Stimulated activated CD4-positive, alpha-beta T cell treated with anti-CD3 and anti-CD28 coated beads, Interleukin-1b, Interleukin-23, amount 100 ng/mL, for 1 hour (primary cell): ENCODE measurements at places on chromosomes 12 and 14.

DNA sequence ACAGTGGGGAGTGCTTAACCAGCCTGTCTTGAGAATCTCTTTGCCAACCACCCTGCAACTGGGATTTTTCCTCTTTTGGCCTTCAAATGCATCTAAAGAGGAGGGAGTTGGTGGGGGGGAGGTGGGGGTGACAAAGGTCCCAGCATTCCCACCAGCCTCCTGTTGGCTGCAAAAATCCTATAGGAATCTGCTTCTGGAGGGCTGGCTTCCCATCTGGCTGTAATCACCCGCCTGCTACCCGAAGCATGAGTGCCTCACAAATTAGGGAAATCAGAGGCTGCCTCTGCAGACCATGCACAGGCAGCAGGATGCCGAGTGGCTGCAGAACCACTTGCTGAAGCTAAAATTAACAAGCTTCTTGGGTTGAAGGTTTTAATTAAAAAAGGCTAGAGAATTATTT lies 73.9 kb upstream of the WSCD2 start:
- DNase-seq = no peak

GRCh38 chr14:43687921-43688320 lies 819.2 kb downstream of the FSCB start:
- no peak for DNase-seq

- DNase-seq = no peak
Observed at GRCh38 chr14:100291305-100292075, 14.8 kb downstream of the SLC25A29 start.

DNA sequence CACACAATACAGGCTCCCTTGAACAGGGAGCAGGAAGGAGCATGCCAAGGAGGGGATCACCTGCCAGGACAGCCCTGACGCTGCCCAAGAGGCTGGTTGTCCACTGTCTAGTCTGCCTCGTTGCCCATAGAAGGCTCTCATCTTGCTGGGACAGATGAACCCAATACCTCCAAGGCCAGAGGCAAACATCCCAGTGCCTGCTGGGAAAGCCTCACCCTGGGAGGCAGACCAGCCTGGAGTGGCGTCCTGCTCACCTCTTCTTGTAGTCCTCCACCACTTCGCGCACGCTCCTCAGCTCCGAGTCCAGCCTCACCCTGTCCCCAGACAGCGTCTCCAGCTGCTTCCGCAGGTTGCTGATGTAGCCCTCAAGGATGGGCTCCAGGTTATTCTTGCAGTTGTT lies 2.4 kb downstream of the KRT73 start:
- DNase-seq = no peak

DNA sequence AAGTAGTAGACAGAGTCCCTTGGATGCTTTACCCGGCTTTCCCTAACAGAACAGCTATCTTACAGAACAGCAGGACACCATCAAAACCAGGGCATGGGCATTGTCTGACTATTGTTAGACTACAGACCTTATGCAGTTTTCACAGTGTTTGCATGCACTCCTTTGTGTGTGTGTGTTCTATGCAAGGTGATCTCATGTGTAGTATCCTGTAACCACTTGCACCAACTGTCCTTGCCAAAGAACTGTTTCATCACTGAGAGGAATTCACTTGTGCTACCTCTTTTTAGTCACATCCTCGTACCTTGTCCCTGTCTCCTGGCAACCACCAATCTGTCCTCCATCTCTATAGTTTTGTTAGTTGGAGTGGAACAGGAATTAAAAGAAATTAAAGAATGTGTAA lies 183.6 kb upstream of the PZP start:
- DNase-seq = no peak

DNA sequence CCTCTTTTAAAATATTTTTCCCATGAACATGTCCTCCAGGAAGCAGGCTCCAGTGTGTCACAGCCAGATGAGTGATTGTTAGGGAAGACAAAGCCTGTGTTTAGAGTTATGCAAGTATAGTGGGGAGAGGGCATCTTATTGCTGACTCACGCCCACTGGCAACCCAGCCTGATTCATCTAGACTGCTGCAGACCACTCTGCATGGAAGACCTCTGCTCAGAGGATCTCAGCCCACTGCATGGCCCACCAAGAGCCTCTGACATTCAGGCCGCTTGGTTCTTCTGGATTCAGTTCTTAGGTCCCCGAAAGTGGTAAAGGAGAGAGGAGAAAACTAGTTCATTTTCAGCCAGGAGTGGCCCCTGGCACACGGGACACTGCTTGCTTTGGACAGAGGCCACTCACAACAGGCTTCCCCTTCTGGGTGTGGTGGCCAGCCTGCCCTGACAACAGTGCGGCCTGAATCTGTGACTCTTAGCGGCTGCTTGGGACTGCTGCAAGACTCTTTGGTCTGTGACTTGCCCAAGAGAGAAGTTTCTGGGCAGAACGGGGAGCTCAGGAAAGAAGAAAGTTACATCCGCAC lies 266.3 kb downstream of the ZFP36L1 start:
- no peak for DNase-seq

GRCh38 chr12:108175310-108175709 lies 46.2 kb downstream of the WSCD2 start:
- DNase-seq = no peak

GRCh38 chr12:51869496-51869865 lies 18.4 kb upstream of the ANKRD33 start:
- DNase-seq = no peak

GRCh38 chr14:99240627-99241324 lies 31.2 kb downstream of the BCL11B start:
- DNase-seq = no peak

- DNase-seq = no peak
Observed at GRCh38 chr12:91687052-91688017, 458.3 kb downstream of the BTG1 start.

DNA sequence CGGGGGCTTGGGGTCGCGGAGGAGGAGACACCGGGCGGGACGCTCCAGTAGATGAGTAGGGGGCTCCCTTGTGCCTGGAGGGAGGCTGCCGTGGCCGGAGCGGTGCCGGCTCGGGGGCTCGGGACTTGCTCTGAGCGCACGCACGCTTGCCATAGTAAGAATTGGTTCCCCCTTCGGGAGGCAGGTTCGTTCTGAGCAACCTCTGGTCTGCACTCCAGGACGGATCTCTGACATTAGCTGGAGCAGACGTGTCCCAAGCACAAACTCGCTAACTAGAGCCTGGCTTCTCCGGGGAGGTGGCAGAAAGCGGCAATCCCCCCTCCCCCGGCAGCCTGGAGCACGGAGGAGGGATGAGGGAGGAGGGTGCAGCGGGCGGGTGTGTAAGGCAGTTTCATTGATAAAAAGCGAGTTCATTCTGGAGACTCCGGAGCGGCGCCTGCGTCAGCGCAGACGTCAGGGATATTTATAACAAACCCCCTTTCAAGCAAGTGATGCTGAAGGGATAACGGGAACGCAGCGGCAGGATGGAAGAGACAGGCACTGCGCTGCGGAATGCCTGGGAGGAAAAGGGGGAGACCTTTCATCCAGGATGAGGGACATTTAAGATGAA lies 630 bp downstream of the FOS start:
- DNase-seq = no peak

DNA sequence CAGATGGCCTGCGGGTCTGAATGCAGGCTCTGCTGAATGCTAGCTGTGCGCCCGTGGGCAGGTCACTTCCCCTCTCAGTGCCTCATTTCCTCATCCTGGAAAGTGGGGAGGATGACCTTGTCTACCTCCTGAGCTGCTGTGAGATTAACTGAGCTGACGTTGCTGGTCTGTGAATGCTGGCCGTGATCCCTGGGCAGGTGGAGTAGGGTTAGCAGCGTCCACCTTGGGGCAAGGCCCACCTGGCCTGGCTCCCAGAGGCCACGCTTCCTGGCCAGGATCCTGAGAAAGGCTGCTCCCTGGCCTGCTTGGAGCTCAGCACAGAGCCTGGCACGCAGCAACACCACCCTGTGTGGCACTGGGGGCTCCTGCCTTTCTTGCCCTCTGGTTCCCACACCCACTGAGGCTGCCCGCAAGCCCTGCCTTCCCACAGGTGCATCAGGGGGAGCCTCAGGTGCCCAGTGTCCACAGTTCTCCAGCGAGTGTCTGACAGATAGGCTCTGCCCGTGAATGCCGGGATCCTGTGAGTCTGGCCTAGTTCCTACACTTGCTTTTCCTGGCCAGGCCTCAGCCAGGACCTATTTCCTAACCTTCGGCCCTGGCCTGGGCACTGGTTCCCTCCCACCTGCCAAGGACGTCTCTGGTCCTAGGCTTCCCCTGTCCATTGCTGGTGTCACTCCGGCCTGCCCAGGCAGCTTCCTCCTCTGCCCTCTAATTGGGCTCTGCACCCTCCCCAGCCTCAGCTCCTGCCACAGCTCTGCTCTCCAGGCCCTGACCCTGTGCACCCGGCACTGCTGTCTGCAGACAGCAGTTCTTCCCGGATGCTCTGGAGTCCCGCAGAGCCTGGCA lies 37.2 kb upstream of the TDRD9 start:
- no peak for DNase-seq

DNA sequence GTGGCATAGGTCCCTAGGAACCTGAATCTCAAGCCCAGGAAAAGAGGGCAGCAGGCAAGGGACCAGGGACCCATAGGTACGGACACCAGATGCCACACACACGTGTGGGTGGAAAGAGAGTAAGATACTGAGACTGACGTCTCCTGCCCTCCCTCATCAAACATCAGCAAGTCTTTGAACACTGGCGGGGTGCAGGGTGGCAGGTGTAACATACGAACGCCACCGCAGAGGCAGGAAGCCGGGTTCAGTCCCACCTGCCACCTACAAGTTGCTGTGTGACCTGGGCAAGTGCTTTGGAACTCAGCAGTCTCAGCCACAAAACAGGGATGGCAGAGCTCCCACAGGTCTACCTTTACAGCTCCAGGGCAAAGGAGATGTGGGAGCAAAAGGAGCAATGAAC lies 11.1 kb downstream of the ACTN1 start:
- DNase-seq = peak; percentile 9

GRCh38 chr14:44149597-44149996 lies 357.5 kb downstream of the FSCB start:
- no peak for DNase-seq

- DNase-seq = no peak
Observed at GRCh38 chr14:55245657-55246268, 25.5 kb upstream of the FBXO34 start.

GRCh38 chr14:37254411-37254947 lies 56.7 kb downstream of the MIPOL1 start:
- no peak for DNase-seq

DNA sequence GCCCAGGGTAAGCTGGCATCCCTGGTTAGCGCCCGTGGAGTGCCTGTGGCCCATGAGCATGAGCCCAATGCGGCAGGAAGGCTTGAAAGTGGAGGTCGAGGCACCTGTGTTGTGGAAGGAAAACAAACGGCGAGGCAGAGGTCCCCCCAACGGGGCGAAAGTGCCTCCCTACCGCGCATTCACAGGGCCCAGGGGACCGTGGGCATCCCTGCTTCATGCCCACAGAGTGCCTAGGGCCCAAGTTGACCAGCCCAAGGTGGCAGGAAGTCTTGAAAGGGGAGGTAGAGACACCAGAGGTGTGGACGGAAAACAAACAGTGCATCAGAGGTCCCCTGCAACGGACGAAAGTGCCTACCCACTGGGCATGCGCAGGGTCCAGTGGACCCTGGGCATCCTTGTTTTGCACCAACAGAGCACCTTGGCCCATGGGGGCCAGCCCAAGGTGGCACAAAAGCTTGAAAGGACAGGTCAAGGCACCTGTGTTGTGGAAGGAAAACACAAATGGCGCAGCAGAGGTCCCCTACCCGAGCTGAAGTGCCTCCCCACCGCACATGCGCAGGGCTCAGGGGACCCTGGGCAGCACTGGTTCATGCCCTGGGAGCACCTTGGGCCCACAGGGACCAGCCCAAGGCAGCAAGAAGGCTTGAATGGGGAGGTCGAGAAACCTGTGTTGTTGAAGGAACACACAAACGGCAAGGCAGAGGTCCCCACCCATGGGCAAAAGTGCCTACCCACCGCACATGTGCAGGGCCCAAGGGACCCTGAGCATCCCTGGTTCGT lies 377.5 kb downstream of the ALG10 start:
- DNase-seq = no peak

DNA sequence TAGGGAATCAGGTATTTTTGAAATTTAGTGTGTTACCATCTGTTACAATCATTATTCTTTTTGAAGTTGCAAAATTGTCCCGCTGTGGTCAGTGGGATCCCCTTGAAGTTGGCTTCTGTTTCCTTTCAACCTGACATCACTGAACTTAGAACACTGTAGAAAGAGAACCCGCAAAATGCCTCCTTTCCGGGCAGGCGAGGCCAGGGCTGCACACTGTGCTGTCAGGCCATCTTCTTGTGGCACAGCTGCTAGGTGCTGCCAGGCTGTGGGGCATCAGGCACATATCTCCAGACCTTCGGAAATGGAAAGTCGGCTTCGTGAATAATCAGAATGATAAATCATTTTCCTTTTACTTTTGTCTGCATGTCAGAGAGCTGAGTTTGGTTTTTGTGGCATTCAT lies 103.5 kb downstream of the GLT1D1 start:
- no peak for DNase-seq

- DNase-seq = no peak
Observed at GRCh38 chr14:20998674-20999366, at the start of gene SLC39A2. Gene SLC39A2, plus strand, starts transcription at chr14:20999293. Its CDS starts 154 bp downstream, at chr14:20999447.

- DNase-seq = no peak
Observed at GRCh38 chr14:95548328-95548929, 13.6 kb downstream of the GLRX5 start.

DNA sequence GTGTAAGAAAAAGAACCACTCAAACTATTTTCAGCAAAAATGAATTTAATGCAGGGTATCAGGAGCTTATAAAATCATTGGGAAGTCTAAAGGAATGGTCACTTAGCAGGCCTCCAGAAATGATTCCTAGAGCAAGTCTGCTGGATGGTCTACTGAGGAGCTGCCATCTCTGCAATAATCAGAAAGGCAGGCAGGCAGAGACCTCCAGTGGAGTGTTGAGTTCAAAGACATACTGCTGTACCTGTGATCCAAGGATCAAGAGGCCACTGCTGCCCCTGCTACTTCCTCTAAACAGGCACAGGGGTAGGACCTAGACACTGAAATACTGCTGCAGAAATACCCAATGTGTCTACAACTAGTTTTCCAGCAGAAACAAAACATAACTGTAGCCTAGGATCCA lies 14.5 kb upstream of the KICS2 start:
- DNase-seq = no peak

GRCh38 chr12:57127101-57127725 lies 1.1 kb upstream of the LRP1 start:
- peak; percentile 30 for DNase-seq

GRCh38 chr14:105187116-105187515 lies 6.0 kb upstream of the NUDT14 start:
- no peak for DNase-seq
